ENCODE measurements at places on chromosomes 16 and 17.

DNA sequence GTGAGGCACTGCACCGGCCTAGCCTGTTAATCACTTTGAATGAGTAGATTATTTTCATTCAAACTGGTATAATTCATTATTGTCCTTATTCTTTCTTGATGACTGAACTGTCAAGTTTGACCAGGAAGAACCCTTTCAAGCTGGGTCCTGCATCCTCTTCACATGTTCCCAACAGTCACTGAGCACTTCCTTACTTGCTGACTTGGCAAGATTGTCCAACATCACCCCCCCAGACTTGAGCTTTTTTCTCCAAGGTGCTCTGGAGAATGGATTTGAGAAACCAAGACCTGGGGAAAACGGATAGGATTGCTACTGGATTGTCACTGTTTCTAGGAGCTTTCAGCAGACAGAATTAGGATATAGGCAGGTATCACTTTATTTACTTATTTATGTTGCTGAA, 55.1 kb upstream of the GSG1L start:
- no peak for DNase-seq

GRCh38 chr17:9235346-9235745, 214.0 kb downstream of the NTN1 start:
- DNase-seq: no peak

DNA sequence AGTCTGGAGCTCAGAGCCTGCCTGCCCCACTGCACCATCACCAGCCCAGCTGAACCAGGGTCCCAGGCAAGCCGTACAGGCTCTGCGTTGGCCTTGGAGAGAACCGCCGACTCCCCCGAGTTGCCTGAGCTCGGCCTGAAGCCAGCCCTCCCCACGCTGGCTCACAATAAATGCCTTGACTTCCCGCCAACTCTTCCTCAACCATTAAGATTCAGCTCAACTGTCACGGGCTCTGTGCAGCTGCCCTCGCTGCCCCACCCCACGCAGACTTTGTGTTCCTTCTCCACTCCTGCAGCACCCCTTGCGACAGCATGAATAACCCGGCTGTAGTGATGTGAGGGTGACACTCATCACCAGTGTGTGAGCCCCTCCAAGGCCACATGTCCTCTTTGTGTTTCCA, 4.8 kb upstream of the QPRT start:
- DNase-seq: no peak

DNA sequence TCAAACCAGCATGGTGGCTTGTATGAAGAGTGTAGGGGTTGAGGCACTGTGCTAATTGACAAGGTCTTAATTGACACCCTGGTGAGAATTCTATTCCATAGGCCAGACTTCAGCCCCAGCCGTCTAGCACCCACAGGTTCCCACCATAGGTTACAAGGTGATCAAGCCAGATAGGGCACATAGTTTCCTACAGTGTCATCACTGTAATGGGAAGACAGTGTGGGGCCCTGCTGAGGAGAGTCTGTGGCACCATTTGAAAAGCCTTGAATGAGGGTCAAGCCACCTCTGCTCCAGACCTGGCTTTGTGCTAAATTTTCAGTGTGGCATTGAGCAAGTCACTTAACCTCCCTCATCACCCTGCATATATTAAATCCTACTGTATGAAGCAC, 36.2 kb downstream of the YPEL2 start:
- DNase-seq: no peak

DNA sequence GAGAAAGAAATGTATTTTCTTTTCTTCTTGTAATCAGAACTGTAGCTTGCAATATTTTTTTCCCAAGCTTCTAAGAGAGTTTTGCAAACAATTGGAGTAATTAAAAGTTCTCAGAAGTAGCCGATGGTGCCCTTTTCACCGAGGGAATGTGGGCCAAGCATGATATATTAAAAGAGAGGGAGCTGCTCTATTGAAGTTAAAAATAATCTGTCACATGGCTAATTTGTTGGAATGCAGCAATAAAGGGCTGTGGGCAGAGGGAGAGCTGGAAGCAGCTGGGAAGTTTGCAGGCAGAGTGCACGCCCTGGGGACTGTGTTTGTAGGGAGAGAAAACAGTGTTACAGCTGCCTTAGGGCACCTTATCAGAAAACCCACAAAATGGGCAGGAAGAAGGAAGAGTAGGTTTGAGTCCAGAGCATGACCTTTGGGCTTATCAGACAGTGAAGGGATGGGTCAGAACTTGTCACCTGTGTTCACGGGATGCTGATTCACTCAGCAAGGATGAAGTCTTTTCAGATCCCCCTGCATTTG, 18.5 kb upstream of the TERF2 start:
- peak; percentile 89 for DNase-seq

DNA sequence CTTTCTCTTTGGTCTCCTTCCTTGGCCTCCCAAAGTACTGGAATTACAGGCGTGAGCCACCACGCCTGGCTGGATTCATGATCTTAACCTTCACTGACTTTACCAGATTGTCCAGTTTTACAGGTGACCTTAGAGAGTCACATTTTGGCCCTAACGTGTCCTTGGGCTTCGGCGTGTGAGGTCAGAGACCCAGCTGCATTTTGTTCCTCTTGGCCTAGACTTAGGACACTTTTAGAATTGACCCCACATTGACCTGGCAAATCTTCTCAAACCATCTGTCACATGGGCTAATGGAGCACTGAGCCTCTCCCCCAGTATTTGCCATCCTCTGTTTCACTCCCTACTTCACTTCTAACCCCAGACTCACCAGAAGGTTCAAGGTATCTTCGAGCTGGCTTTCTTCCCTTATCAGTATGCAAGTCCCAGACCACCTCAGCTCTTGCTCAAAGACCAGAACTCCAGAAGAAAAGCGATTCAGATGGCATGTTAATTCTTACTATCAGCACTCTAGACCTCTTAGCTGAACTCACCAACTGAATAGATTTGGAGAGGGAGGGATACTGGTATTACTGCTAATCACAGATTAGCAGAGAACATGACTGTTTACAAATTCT, 1.7 kb upstream of the CYTH1 start:
- DNase-seq: no peak

GRCh38 chr17:19753661-19754463, 5.8 kb upstream of the ALDH3A1 start:
- peak; percentile 78 for DNase-seq

- no peak for DNase-seq
These were observed 64.5 kb upstream of the NLK start for GRCh38 chr17:27977751-27978688.

GRCh38 chr17:10621397-10621796, 35.7 kb downstream of the MYH3 start:
- DNase-seq: no peak

DNA sequence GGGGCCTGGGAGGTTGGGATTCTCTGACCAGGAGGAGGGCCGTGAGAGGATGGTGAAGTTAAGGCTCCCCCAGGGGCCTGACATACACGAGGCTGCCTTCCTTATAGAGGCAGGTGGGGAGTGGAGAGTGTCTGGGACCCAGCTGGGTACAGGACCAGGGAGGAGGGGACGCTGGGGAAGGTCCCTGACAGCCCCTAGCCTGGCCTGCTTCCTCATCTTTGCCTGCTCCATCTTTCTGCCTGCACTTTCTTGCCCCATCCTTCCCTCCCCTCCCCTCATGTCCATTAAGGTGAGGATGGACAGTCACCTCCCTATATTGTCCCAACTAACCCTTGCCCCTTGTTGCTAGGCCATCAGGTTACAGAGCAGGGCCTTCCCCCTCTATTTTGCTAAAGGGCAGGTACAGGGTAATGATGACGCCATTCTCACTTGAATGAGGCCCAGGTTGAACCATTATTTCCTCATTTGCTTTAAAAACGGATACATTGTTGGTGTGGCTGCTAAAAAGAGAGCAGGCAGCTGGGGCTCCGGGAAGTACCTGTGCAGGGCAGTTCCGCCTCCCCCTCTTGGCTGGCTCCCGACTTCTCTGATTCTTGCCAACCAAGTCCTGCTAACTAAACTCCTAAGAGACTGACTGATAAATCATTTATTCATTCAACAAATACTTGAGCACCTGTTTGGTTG, 1.3 kb downstream of the C17orf99 start:
- no peak for DNase-seq
